ENCODE measurements at places on chromosomes 16 and 17.

DNA sequence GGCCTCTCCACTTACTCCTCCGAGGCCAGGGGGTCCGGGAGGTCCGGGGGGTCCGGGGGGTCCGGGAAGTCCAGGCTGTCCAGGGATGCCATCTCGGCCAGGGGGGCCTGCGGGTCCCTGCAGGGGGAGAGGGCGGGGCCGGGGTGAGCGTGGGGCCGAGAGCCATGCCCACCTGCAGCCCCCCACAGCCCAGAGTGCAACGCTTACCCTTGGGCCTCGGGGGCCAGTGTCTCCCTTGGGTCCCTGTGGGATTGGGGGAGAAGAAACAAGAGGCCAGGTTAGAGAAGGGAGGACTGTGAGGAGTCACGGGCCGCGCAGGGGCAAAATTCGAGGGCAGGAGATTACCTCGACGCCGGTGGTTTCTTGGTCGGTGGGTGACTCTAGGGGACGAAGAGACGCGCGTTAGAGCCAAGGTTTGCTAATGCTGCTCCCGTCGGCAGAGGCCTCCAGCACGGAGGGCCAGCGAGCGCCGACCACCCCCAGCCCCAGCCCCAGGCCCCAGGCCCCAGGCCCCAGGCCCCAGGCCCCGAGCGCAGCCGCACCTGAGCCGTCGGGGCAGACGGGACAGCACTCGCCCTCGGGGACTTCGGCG is 2.1 kb downstream of the COL1A1 start:
- DNase-seq, result no peak

DNA sequence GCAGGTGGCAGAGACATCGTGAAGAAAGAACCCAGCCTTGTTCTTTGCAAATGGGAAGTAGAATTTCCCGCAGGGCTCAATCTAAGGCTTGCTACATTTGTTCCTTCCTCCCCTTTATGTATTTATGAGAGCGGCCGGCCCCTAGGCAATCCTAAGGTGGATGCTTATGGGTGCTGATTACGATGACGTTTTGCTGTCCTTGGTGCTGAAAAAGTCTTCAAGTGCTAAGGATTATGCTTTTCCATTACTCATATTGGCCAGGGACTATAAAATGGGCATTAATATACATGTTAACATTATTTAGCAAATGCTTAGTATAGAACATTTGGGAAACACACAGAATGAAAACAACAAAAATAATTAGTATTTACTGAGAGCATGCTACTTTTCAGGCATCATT is 313.3 kb upstream of the XYLT1 start:
- no peak for DNase-seq

DNA sequence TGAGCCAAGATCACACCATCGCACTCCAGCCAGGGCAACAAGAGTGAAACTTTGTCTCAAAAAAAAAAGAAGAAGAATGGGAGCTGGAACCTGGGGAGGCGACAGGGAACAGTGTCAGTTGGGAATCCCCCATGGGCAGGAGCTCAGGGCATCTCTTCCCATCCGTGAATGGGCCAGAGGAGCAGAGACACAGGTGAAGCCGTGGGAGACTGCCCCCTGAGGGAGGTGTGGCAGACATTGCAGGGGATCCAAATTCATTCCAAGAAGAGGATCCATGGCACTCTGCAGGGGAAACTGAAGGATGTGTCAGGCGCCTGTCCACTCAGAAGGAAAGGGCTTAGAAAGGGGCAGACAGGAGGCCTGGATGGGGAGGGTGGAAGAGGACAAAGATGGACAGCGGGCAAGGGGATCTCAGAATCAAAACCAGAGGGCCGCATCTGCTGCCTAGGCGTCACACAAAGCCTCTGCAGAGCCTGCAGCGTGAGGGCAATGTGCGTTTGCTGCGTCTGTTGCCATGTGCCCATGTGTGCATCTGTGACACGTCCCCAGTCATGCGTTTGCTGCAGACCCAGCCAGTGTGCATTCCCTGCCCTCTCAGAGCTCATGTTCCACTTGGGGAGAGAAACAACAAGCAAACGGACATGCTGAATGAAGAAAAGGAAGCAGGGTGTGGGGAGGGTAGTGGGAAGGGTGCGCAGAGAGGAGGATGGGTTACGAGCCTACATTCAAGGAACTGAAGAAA is 30.6 kb upstream of the TNRC6C start:
- DNase-seq, result no peak

DNA sequence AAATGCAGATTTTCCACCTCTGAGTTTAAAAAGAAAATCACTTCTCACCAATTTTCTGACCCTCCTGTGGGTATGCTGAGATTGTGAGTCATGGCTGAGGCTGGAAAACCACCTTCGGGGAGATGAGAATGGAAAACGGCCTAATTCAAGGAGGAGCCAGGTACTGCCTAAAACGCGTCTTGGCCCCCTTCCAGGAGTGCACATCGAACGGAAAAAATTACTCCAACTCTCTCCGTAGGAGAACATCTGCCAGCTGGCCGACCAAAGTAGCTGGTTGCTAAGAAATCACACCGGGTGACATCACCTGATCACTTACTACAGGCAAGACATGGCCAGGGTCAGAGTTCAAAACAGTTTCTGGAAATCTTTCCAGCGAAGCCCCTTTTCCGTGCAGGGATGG is 107.6 kb downstream of the ZNF423 start:
- no peak for DNase-seq

- no peak for DNase-seq
Measured at GRCh38 chr17:75913537-75914210, 9.0 kb upstream of the MRPL38 start.

- peak; percentile 69 for DNase-seq
Measured at GRCh38 chr17:19238167-19238505, 970 bp downstream of the EPN2 start.

DNA sequence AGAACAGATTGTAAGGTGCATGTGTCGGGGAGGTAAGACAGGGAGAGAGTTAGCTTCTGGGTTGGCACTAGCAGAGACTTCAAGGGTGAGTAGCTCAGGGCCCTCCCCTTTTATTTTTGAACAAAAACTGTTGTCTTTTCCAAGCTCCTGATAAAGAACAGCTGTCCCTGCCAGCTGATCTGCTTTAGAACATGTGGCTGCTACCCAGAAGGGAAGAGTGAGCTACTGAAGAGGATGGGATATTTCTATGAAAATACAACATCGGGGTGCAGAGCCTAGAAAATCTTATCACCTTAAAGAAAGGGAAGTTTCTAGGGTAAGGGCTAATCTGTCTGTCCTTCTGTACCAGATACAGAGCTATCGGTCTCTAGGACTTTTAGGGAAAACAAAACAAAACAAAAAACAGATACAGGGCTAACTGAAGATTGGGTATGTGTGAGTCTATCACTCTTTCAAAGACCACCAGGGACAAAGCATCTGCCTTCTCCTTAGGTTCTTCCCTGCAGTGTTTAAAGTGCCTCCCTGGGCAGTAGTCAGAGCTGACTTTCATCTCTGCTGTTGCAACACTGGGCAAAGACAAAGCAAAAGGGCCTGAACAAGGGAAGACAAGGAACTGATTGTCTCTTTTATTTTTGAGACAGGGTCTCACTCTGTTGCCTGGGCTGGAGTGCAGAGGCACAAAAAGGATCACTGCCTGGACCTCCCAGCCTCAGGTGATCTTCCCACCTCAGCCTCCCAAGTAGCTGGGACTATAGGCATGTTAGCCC is 5.0 kb upstream of the DHRS13 start:
- DNase-seq, result no peak

DNA sequence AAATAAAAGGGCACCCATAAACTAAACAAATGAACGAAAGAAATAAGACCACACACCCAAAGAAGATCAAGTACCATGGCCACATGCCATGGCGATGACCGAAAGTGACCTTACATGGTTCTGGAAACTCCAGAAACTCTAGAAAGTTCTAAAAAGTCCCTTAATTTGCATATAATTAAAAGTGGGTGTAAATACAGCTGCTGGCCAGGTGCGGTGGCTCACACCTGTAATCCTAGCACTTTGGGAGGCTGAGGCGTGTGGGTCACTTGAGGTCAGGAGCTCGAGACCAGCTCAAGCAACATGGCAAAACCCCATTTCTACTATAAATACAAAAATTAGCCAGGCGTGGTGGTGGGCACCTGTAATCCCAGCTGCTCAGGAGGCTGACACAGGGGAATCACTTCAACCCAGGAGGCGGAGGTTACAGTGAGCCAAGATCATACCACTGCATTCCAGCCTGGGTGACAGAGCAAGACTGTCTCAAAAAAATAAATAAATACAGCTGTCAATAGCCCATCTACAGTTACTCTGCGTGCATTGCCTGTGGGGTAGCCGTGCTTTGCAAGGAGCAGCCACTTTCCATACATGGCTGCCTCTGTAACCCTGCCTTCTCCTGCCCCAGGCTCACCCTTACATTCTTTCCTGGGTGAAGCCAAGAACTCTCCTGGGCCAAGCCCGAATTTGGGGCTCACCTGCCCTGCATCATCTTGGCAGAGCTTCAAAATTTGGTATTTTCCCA is 7.2 kb upstream of the ZNF778 start:
- DNase-seq, result no peak

- no peak for DNase-seq
Measured at GRCh38 chr16:88853325-88853941, 3.3 kb downstream of the GALNS start.

GRCh38 chr16:88331989-88332920 is 50.5 kb upstream of the ZNF469 start:
- DNase-seq, result no peak

- no peak for DNase-seq
Measured at GRCh38 chr16:8828541-8829165, 31.0 kb downstream of the PMM2 start.

DNA sequence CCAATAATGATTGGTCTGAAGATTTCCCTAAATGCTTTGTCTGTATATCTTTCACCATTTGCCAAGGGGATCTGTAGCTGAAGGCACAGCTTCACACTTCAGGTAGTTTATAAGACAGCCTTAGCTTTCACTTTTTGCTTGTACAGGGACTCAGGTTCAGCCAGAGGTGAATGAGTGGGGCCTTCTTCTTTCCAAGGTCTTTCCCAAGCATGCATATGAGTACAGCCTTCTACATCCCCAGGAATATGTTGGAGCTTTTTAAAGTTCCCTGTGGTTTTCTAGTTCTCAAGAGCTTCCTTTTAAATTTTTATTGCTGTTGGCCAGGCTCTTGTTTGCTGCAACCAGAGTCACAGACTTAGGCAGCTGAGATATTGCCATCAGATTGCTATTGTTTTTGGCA is 17.9 kb upstream of the SPDYE4 start:
- DNase-seq, result no peak

DNA sequence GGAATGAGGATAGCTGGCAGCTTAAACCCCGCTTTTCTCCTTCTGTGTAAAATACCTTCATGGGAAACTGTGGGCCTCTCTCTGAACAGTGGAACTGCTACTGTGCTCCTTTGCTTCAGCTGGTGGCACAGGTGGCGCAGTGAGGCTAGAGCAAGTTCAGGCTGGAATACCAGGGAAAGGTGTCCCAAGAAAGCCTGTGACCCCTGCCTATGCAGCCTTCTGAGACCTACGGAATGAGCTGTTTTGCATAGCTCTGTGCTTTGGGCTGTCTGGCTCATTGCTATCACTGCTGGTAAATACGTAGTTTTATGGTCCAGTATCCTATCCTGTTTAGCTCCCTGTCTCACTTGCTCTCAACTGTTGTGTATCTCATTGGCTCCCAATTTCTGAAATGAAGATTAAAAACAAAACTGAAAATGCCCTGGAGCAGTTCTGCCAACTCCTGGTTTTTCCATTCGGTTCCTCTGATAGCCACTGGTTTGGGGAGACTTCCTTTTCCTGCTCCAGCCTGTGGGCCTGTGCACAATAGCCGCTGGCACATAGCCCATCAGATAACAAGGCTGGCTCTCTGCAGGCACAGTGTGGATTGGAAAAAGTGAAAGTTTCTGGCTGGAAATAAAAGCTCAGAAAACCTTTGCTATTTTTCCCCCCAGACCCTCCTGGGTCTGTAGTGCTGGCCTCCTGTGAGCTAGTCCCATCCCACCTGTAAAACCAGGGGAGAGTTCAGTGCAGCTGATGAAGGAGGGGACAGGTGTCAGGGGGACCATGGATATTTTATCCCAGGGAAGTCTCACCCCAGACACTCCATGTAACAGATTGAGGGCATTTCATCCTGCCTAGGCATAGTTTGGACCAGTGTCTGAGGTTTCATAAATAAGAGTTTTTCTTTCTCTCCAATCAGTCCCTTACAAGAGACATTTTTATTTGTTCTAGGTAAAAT is 24.0 kb downstream of the LIMD2 start:
- no peak for DNase-seq

DNA sequence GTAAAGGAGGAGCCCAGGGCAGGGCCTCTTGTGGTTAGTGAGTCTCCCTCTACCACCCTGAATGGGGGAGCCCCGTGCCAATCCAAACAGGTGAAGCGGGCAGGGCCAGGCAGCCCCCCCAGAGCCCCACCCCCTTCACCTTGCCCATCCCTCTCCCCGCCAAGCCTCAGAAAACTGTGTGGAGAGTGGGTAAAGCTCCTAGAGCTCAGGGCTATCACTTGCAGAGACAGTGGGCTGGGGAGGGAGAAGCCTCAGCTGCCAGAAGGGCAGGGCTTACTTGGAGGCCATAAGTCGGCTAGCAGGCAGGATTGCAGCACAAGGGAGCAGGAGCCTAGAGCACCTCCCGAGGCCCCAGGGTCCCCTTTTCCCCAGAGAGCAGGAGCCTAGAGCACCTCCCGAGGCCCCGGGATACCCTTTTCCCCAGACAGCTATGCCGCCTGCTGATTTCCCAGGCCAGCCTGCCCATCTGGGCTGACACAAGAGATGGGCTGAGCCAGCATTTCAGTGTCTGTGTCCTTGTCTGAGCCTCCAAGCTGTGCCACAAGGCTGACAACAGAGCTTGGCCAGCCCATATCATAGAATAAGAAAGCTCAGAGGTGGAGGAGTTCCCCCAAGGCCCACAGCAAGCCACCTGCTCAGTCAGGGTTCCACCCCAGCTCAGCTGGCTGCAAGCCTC is 6.7 kb upstream of the KRT14 start:
- DNase-seq, result no peak

DNA sequence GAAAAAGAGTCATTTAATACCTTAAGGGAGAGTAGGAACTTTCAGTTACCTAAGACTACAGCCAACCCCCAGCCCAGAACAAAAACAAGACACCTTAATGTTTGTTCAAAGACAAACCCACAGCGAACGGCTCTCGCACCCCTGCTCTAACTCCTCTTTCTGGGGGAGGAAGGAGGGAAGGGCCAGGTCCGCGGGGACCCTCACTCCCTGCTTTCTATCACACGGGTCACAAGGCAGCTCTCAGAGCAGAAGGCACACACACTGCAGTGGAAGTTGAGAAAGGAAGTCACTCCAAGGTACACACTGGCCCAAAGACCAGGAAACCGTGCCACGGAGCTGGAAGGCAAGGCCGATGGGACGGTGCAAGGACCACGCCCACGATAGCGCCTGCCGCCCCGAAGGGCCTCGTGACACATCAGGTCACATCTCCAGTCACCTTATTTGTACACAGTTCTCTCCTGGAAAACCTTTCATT is 10.0 kb downstream of the LITAFD start:
- DNase-seq, result no peak

GRCh38 chr17:58339755-58340404 is 11.3 kb upstream of the TSPOAP1 start:
- DNase-seq, result no peak

DNA sequence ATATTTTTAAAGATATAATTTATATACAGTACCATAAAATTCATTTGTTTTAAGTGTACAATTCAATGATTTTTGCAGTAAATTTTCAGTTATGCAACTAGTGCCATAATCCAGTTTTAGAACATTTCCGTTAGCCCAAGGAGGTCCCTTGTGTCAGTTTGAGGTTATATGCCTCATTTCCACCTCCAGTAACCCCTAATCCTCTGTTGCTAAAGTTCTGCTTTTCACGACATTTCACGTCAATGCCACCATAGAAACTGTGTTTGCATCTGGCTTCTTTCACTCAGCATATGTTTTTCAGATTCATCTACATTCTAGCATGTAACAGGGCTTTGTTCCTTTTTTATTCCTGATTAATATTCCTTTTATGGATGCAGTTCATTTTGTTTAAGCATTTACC is 42.4 kb upstream of the NUDT7 start:
- no peak for DNase-seq

- no peak for DNase-seq
Measured at GRCh38 chr16:70749006-70749678, 51.8 kb downstream of the VAC14 start.
